ENCODE measurements at places on chromosomes 2 and 18.

- peaks cover 1% of the 10 kb centered on the region for H3K36me3 ChIP-seq
- no peak overlapping the region for H3K27ac ChIP-seq
- H3K4me1 ChIP-seq = no peaks in the 10 kb centered on the region
- H3K4me3 ChIP-seq = no peak overlapping the region
These were observed 61.8 kb downstream of the ATP8B1 start for GRCh38 chr18:57741273-57741672.

DNA sequence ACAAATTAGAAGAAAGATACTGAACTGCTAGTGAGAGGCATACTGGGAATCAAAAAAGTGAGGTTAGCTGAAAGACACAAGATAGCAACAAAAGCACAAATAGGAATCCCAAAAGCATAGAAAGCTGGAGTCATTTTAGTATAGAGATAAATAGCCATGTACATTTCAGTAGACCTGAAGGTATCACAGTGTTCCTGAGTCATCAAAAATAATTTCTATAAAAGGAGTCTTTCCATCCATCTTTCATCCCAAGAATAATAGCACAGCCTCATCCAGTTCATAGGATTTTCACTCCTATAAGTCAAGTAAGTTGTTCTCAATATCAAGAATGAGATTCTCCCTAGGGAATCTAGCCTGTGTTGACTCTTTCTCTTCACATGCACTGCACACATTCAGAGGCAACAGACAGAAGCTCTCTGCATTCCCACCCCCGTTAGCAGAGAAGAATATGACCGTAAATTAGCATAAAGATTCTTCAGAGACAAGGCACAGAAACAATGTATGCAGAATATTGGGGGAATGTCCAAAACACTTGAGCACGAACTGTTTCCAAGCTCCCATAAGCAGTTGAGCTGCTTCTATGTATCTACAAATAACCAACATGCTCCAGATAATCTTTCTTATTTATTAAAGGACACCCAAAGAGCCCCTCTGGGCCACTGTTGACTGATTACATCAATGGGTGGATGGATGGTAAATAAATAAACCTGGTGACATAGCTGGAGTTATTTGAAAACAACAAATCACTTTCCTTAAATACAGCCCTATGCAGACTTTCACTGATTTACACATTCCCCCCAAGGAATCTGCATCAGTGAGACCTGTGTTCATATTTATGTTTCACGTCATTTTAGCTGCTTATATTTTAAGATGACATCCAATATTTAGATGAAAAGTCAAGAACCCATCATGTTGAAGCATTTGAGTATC is 174.5 kb upstream of the PKDCC start:
- no peaks in the 10 kb centered on the region for H3K36me3 ChIP-seq
- peaks cover 7% of the 10 kb centered on the region for H3K27me3 ChIP-seq
- no peak for DNase-seq

DNA sequence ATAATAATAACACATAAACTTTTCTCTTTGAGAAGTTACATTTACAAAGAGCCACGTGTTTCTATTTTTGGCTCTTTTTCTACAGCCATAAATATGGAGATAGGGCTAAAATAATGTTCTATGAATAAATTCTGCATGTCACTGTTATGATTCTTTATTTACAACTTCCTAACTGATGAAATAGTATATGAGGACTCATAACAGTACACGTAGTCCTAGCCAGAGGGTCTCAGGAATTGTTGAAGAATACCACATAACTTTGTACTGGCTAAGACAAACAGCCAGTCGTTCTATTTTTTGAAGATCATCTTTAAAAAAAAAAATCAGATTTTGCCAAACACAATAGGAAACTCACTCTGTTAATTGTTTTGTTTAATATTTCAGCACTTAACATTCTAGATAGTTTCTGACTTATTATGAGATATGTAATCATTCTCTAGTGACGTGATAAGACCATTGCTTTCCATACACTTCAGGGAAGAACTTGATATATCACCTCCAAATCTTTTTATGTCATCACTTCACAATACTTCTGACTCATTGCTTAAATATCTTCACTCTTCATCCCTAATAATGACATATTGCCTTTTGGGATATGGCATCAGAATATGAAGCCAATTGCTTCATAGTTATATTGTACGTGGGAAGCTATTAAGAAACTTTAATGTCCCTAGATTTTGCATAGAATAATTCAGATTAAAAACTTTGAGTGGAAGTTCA is 256.1 kb downstream of the XIRP2 start:
- H3K27me3 ChIP-seq = peaks cover 3% of the 10 kb centered on the region
- H3K27ac ChIP-seq = no peak overlapping the region
- H3K4me1 ChIP-seq = no peaks in the 10 kb centered on the region

GRCh38 chr2:70710038-70710690 is 57.8 kb downstream of the ADD2 start:
- H3K36me3 ChIP-seq = no peaks in the 10 kb centered on the region
- no peaks in the 10 kb centered on the region for H3K4me1 ChIP-seq
- H3K27me3 ChIP-seq = no peaks in the 10 kb centered on the region
- H3K4me3 ChIP-seq = no peak overlapping the region
- no peak for DNase-seq

- no peak for DNase-seq
- no peaks in the 10 kb centered on the region for H3K4me1 ChIP-seq
- no peak overlapping the region for H3K4me3 ChIP-seq
- no peaks in the 10 kb centered on the region for H3K36me3 ChIP-seq
- H3K27me3 ChIP-seq = peaks cover 4% of the 10 kb centered on the region
- H3K27ac ChIP-seq = no peak overlapping the region
These were observed 60.6 kb upstream of the CUL3 start for GRCh38 chr2:224645722-224646121.

DNA sequence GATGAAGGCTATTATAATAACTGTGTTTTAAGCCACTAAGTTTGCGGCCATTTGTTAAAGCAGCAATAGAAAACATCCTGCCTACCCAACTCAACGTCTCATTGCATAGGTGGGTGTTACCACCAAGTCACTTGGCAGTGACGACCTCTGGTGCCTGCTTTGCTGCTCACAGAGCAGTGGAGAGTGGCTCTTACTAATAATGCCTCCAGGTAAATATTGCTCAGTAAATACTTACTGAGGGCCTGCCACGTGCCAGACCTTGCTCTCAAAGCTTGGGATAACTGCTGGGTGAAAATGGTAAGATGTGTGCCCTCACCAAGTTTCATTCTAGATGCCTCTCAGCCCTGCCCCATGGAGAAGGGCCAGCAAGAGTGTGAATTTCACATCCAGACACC is 27.7 kb downstream of the ITGA6 start:
- H3K4me1 ChIP-seq = peaks cover 43% of the 10 kb centered on the region
- H3K27me3 ChIP-seq = peaks cover 4% of the 10 kb centered on the region

- H3K4me1 ChIP-seq = no peaks in the 10 kb centered on the region
- no peak overlapping the region for H3K27ac ChIP-seq
These were observed 120.6 kb downstream of the MYCN start for GRCh38 chr2:16060936-16061338.

DNA sequence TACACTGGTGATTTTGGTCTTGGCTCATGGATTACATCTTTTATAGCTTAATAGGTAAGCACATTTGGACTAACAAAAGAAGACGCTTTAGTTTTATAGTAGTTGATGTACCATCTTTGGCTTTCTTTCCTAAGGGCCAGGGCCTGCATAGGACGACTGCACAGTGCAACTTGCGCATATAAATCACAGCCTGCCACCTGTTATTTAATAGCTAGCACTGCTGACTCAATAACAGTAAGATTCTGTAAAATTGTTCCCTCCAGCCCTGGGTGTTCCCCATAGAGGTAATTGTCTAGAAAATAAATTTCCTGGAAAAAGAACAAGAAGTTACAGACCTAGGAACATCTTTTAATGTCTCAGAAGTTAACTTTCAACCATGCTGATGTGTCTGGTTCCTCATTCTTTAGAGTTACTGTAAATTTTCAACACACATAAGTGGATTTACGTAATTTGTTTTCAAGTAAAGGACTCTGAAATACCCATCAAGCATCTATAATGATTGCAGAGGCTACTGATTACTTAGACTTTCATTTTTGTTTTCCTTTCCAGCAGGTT is 594.2 kb upstream of the NXPH2 start:
- no peak overlapping the region for H3K27ac ChIP-seq
- H3K36me3 ChIP-seq = no peaks in the 10 kb centered on the region
- DNase-seq = no peak
- no peak overlapping the region for H3K4me3 ChIP-seq
- no peaks in the 10 kb centered on the region for H3K4me1 ChIP-seq
- no peaks in the 10 kb centered on the region for H3K27me3 ChIP-seq

GRCh38 chr2:140200764-140201163 is 1420.6 kb upstream of the NXPH2 start:
- H3K27ac ChIP-seq = no peak overlapping the region
- no peaks in the 10 kb centered on the region for H3K36me3 ChIP-seq
- H3K4me3 ChIP-seq = no peak overlapping the region
- DNase-seq = no peak
- H3K27me3 ChIP-seq = no peaks in the 10 kb centered on the region

DNA sequence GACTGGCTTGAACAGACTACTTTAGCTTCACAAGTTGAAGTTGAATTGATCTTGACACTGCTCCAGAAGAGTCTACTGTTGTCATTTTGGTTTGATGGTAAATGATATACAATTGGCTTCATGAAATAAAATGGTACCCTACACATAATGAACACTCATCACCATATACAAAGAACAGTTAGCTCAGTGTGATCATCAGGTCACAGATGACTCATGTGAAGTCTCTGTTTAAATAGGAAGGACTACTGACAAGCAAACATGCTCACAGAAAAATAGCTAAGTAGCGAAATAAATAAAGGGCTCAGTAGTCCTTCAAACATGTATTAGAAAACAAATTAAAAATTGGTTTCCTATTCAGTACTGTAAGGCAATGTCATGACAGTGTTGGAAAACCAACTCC is 96.2 kb downstream of the MEIS1 start:
- H3K4me3 ChIP-seq = no peak overlapping the region
- H3K27ac ChIP-seq = no peak overlapping the region
- no peaks in the 10 kb centered on the region for H3K27me3 ChIP-seq
- no peaks in the 10 kb centered on the region for H3K36me3 ChIP-seq

DNA sequence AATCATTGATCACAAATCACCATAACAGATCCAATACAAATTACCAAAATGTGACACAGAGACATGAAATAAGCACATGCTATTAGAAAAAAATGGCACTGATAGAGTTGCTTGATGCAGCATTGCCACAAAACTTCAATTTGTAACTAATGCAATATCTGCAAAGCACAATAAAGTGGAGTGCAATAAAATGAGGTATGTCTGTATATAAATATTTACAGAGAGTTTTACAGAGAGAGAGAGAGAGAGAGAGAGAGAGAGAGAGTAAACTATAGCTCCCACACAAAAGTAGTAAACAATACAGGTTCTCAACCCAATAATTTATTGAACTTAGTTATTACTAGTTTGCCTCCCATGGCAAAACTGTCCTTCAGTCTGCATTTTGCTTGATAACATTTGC is 1807.0 kb downstream of the SUCLG1 start:
- H3K27me3 ChIP-seq = no peaks in the 10 kb centered on the region
- H3K4me3 ChIP-seq = no peak overlapping the region
- no peak for DNase-seq
- no peaks in the 10 kb centered on the region for H3K36me3 ChIP-seq
- H3K27ac ChIP-seq = no peak overlapping the region

GRCh38 chr2:111045771-111046444 is 74.8 kb upstream of the BCL2L11 start:
- DNase-seq = no peak
- H3K36me3 ChIP-seq = peaks cover 4% of the 10 kb centered on the region
- H3K27me3 ChIP-seq = peaks cover 12% of the 10 kb centered on the region
- no peak overlapping the region for H3K27ac ChIP-seq
- no peak overlapping the region for H3K4me3 ChIP-seq

DNA sequence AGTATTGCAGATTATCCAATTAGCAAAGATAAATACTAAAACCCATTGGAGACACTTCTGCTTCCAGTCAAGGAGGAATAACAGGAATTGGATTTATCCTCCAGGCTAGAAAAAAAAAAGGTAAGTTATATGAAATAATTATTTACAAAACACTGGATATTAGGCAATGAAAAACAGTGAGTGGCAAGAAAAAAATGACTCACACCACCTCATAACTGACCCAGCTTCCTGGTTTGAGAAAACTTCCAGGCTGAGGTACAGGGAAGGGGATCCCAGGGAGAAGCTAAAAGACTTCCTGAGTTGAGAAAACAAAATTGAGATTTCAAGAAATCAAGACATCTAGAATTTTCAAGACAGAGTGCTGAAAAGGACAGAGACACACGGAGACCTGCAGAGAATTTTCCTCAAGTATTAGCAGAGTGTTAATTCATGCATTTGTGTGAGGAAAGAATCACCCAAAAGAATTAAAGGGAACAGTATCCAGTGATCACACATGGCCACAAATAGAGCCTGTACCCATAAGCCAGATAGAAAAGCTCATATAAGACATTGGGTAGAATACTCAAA is 17.4 kb downstream of the SRD5A2 start:
- H3K27ac ChIP-seq = no peak overlapping the region
- no peaks in the 10 kb centered on the region for H3K4me1 ChIP-seq
- H3K4me3 ChIP-seq = no peak overlapping the region
- no peaks in the 10 kb centered on the region for H3K27me3 ChIP-seq
- DNase-seq = no peak

DNA sequence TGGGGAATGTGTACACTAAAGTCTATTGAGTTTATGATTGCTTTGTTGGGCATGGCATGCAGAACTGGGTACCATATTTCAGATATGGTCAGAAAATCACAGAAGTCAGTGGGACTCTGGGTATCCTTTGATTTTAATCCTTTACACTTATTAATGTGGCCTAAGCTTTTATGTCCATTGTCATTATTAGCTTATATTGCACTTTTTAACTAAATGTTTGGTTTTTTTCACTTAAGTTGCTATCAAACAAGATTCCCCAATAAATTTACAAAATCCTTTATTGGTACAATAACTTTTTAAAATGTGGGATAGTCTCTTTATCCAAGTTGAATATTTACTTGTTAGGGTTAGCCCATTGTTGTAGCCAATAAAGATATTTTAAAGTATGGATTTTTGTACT is 234.1 kb upstream of the NRP2 start:
- no peak overlapping the region for H3K27ac ChIP-seq
- H3K36me3 ChIP-seq = no peaks in the 10 kb centered on the region
- no peak overlapping the region for H3K4me3 ChIP-seq
- no peaks in the 10 kb centered on the region for H3K4me1 ChIP-seq
- DNase-seq = no peak

- no peak overlapping the region for H3K27ac ChIP-seq
- peaks cover 19% of the 10 kb centered on the region for H3K27me3 ChIP-seq
- H3K4me3 ChIP-seq = no peak overlapping the region
- no peaks in the 10 kb centered on the region for H3K36me3 ChIP-seq
These were observed 18.5 kb upstream of the SERPINB12 start for GRCh38 chr18:63523660-63524059.

DNA sequence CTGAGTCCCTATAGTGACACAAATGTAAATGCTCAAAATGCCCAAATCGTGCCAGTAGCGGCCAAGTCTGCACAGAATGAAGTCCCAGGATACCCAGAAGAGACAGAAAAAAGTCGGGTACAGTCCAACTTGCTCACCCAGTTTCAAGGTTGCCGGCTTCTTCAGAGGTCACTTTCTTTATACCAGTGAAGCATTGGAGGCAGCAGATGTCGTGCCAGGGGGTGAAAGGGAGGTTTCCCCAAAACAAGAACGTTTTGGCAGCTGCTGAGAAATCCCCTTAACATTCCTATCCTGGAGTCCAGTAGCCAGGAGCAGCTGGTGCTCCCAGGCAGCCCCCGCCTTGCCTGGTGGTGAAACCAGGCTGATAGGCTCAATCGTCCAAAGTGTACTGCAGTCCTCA is 58.1 kb upstream of the MCFD2 start:
- H3K27me3 ChIP-seq = no peaks in the 10 kb centered on the region
- peaks cover 36% of the 10 kb centered on the region for H3K36me3 ChIP-seq
- no peak for DNase-seq
- H3K27ac ChIP-seq = no peak overlapping the region
- peaks cover 40% of the 10 kb centered on the region for H3K4me1 ChIP-seq

All from activated T-helper 1 cell treated with anti-CD3 and anti-CD28 coated beads, Interleukin-12 subunit alpha, Interleukin-12 subunit beta, Interleukin-2, Interleukin-4 antibody, amounts not matched to agents 30 ng/mL and 10 ng/mL and 1 ng/mL, durations not matched to agents 14 hours and 24 hours and 36 hours (primary cell).